ENCODE measurements at places on chromosomes 7 and 10.

GRCh38 chr10:54131833-54132232 is 669.2 kb downstream of the PCDH15 start:
- DNase-seq, result no peak

DNA sequence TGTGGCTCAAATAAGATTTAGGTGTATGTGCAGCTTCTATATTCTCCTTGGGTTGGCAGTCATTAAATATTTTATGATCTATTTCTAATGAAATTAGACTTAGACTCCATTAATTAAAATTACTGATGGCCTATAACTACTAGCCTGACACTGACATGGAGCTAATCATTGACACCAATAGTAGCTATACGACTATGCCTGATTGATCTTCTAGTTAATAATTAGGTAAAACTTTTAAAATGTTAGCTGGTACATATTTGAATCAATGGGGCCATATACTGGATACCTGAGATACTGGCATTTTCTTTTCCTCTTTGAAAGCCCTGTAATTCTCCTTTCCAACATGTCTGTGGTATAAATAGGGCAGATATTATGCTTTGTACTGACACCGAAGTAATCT is 14.4 kb downstream of the WEE2 start:
- no peak for DNase-seq

DNA sequence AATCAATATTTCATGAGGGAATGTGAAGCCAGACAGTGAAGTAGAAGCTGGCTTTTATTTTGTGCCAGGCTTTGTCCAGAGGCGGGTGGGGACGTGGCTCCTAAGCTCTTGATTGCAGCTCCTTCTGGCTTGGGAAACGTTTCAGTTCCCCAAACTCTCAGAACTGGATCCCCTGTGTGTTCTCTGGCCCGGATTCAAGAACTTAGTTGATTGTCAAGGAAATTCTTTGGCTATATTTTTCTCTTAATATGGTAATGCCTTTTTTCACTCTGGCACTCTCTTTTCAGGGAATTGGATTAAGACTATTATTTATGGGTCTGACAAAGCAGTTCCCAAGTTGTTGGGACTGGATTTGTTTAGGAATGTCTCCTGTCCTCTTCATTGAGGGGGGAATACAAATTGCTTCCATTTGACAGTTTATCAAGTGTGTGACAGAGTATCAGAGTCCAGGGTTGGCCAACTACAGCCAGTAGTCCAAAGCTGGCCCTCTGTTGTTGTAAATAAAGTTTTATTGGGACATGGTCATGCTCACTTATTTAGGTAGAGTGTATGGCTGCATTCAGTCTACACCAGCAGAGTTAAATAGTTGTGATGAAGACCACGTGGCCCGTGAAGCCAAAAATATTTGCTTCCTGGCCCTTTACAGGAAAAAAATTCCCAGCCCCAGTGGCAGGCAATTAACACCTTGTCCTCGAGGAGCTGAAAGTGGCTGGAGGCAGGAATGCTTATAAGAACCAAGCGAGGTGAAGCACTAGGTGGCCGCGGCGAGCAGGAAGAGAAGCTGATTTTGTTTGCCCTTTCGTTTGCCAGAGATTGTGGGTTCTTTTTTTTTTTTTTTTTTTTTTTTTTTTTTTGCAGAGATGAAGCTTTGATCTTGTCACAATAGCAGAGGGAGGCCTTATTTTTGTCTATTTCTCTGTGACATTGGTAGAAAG is 34.3 kb downstream of the HTRA1 start:
- peak; percentile 96 for DNase-seq

- DNase-seq, result peak; percentile 43
Measured at GRCh38 chr7:43372676-43373355, 210.1 kb upstream of the STK17A start.

- no peak for DNase-seq
Measured at GRCh38 chr10:45470098-45471012, 96.3 kb downstream of the ALOX5 start.

DNA sequence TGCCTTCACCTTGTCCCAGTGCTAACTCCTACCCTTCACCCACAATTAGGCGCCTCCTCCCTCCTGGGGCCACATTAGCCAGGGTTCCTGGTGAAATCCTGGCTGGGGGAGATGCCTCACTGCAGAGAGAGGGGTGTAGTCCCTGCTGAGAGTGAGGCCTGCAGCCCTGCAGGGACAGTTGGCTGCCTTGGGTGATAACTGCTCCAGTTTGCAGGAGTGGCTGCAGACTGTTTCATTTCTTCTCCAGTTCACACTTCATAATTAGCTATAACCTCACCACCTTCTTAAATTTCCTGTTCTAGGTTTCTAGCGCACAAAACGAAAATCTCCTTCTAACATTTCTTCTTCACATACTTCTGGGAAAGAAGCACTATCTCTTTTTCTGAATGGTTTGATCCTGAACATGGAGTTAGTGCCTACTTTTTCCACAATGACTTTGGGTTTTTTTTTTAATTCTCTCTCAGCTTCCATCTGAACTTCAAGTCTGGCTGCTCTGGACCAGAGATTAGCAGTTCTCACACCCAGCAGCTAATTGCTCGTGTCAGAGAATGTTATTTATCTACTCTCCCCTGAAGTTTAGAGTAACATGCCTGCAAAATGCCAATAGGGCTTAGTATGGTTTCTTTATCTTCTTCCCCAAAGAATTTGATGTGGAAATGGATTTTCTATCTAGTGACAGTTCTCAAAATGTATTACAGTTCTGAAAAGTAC is 15.5 kb upstream of the JAZF1 start:
- DNase-seq, result no peak

Data from fibroblast of skin of scalp (primary cell).